Stimulated activated CD4-positive, alpha-beta T cell treated with anti-CD3 and anti-CD28 coated beads, Interleukin-4, amount 100 ng/mL, for 4 hours (primary cell): ENCODE measurements at places on chromosomes 12 and 14.

GRCh38 chr12:45839917-45840316 lies 110.4 kb downstream of the ARID2 start:
- DNase-seq, result no peak

DNA sequence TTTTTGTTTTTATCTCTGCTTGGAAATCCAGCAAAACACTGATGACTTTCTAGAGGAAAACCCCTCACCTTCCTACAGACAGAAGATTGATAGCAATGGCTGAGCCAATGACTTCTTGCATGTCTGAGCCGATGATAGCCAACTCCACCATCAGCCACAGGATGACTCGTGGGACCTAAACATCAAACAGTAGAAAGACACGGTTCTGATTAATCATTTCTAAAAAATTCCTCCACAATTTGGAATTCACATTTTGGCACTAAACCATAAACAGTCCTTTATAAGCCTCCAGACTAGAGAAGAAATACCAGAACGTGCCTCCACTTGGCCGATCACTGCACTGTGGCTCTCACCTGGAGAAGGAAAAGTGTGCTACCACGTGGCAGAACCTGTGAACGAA lies 25.9 kb downstream of the SLC11A2 start:
- no peak for DNase-seq

GRCh38 chr12:46445551-46446235 lies 73.1 kb upstream of the SLC38A2 start:
- no peak for DNase-seq

DNA sequence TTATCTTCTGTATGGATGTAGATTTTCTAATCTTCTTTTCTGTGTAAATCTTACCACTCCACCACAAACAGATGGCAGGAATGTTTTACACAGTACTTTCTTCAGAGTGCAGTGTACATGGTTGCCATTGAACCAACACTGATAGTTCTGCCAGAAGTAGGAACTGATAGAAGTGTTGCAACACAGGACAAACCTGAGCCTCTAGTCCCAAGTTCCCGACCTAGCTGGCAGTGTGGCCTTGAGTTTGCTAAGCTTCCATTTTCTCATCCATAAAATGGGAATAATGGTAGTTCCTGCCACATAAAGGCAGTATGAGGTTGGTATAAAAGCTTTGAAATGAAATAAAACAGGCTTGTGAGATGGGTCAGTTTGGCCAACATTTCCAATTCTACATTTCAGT lies 50.8 kb upstream of the SAV1 start:
- DNase-seq, result no peak

DNA sequence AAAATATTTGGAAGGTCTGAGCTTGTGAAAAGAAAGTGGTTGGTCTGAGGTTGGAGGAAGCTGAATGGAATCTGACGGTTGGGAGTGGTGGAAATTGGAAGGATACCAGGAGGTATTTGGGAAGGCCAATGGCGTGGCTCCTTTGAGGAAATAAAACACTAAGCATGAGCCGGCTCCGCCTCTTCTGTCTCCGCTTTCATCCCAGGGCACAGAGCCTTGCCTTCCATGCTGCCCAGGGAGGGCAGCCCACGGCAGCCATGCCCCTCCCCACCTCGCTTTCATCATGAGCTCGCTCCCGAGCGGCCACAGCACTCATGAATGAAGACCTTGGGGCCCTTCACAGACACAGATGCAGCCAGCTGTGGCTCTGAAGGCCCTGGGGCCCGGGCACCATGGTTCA lies 36.2 kb downstream of the HSP90AA1 start:
- no peak for DNase-seq

- no peak for DNase-seq
Observed at GRCh38 chr14:62253911-62254310, 491.7 kb downstream of the SNAPC1 start.

DNA sequence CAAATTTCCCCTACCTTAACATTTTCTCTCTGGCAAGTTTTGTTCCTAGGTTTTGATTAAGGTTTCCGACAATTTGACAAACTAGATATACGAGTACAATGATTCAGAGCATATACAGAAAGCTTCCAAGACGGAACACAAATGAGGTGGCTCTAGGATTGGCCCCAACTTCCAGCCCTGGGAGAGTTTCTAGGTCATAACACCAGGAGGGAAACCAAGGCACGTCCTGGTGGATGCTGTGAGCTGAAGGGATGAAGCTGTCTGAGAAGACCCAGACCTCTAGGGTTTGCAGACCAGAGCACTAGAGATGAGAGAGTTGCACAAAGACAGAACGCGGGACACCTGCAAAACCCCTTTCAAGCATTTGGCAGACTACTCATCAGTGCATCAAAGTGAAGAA lies 51.5 kb upstream of the CAND1 start:
- DNase-seq, result no peak

DNA sequence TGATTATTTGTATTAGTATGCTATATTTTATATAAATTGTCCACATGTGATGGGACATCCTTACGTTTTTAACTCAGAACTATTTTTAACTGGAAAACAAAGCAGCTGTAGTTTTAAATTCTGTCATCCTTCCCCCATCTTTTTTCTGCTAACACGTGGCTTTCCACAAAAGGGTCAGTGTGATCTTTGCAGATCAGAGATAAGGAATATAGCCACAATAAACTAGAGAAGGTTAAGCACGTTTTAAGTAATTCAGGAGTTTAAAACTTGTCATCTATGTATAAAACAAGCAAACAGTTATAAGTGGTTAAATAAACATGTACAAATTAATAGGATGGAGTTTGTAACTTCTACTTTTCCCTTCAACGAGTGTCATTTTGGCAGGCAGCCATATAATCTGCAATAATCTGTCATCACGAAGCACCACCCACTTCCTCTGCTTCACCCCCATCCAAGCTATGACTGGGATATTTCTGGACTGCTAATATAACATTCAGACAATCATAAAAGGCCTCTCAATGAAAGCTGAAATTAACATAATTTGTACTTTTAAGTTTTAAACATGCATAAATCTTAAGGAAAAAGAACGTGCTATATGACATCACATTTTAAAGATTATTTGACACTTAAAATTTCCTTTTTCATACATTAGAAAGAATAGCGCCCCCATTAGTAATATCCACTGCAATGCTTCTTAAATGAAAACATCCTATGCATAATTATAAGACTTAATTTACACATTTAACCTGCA lies 15.3 kb downstream of the TAOK3 start:
- peak; percentile 44 for DNase-seq

GRCh38 chr12:76455582-76456345 lies 103.8 kb downstream of the OSBPL8 start:
- DNase-seq, result no peak

DNA sequence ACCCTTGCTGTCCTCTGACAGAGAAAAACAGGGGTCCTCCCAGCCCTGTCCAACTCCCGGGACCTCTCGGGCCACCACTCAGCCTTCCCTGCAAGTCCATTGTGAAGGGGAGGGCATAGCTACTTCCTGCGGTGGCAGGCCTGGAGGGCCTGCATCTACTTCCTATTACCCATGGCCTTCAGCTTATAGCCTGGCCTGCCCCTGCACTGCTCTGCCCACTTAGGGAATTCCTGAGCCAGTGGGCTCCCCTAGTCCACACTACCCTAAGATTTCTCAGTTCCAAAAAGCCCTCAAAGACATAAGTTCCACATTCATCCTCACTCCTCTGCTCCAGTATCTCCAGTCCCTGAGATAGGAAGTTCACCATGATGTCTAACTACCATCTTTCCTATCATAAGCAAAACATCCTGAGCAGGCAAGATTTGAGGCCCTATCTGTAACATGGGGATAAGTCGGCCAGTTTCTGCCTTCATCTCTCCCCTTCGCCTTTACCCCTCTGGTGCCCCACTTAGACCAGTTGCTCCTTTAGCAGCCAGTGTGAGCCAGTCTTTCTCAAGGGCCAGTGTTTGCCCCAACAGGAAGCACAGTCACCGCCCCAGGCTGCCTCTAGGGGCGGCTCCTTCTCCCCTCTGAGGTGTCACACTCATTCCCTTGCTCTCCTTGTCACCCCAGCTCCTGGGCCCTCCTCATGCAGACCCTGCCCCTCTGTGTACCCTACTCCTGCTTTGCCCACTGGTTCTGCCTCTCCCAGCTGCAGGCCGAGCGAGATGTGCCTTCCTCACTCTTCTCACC lies 10.9 kb downstream of the HDAC7 start:
- no peak for DNase-seq

DNA sequence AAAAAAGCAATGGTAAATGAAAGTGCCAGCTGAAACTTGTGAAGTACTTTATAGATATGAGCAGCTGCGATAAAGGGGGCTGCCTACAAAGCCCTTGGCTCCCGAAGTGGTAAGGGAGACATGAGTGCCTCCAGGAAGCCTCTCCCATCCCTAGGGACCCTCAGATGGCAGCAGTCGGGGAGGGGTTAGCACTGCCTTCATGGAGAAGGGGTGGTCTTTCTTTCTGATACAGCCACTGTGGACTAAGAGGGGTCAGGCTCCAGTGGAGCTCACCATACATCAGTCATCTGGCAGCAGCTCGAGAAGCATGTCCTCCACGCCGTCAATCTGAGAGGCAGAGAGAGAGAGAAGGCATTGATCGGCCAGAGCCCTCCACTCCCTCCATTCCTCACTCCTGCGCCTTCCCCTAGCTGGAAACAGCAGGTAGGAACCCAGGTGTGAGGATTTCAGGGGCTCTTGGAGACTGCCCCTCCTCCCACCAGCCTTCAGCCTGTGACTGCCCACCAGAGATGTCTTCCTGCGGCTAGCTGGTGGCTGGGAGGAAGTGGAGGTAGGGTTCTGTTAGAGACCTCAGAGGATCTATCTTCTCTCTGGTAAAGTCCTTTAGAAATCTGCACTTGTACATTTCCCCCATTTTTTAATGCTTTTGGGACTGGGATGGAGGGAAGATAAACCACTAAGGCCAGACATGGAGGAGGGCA lies 2.3 kb downstream of the TCL1A start:
- DNase-seq, result no peak

DNA sequence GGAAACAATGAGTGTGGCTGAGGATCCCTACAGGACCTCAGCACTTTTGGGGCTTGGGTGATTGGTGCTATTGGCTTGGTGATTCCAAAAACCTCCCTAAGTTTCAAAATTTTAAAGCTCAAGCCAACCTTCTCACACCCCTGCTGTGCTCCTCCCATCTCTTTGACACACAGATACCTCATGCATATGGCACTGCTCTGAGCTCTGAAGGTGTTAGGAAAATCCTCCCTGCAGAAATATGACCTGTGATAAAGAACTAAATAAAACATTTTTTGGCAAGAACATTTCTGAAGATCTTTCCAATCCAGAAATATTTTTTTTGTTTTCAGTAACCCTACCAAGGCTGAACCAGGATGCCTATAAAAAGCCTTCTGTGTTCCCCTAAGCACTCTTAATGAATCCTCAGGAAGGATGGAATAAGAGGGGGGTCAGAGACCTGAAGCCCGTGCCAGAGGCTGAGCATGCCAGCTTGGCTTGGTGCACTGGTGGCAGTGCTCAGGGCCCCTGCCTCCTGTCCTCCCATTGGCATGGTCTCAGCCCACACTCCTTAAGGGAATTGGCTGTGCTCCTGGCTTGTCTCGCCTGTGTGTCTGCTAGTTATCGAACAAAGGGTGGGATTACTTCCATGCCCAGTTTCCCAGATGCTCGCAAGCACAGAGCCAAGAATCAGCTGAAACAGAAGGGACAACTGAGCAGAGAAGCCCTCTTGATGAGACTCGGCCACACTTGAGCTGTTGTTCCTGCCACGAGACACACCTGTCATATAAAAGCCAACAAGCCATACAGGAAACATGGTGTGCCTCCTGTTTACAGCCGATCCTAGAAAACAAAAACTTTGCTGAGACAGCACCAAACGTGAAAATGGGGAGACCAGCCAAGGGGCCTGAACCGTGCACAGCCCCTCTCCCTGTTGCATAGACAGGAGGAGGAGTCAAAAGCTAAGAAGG lies 132.7 kb upstream of the EEA1 start:
- DNase-seq, result no peak

GRCh38 chr12:107126796-107127481 lies 33.6 kb upstream of the CRY1 start:
- DNase-seq, result no peak

DNA sequence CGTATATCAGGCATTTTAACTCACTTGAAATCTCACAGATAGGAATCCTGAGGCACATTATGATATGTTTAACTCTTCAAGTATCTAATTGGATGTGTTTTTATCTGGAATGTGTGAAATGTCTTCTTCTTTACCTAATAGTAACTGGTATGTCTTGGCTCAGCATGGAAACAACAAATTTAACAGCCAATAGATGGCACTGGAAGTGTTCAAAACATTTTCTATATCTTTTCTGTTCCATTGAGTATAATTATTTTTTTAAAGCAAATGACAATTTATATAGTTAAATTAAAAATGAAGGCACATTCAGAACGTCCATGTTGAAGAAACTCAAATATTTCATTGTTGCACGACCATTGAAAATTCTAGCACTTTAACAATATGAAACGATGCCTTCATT lies 164.6 kb upstream of the SLC16A7 start:
- no peak for DNase-seq

DNA sequence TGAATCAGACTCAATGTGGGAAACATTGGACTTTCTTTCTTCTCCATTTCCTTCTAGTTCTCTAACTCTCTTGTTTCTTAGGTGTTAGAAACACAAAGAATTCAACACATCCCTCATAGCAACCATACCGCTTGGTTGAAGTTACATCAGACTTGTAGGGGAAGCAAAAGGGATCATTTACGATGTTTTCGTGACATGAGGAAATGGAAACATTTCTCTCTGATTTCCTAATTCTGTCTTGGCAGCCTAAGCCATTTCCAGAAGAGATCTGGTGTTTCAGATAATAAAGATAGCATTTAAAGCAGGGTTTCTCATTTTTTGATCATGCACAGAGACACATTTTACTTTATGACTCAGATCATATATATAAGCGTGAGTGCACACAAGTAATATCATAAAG lies 202.0 kb downstream of the TMEM132C start:
- no peak for DNase-seq

GRCh38 chr14:99755629-99756603 lies 37.3 kb upstream of the EML1 start:
- DNase-seq, result no peak

DNA sequence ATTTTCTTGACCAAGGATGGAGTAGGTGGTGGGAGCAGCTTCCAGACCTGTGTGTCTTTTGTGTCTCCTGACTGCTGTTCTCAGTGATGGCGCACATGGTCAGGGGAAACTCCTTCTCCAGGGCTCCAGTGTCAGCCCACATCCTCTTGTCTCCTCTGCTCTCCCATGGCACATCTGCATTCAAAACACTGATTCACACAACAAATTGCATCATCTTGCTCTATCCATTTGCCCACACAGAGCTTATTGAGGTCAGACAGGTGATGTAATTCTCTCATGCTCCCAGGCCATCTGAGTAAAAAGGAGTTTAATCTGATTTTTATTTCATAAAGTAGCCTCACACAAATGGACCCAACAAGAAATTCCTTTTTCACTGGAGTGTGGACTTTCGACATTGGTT lies 21.8 kb upstream of the TMEM132C start:
- no peak for DNase-seq

DNA sequence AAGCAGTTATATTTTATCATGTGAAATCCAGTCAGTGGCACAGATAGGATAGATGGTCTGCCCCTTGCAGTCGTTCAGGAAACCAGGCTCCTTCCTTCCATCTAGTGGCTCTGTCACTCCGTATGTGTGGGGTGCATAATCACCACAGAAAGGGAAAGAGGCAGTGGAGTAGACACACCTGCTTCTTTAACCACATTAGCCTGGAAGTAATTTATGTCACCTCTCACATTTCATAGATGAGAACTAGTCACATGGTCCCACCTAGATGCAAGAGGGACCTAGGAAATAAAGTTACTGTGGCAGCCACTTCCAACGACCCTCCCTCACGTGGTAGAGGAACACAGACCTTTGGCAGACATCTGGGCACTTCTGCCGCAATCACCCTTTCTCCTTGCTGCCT lies 14.2 kb upstream of the RNU6-8 start:
- DNase-seq, result no peak

- no peak for DNase-seq
Observed at GRCh38 chr14:60658909-60659585, 9.8 kb upstream of the SIX1 start.

- DNase-seq, result no peak
Observed at GRCh38 chr12:12019881-12020280, 50.9 kb upstream of the BCL2L14 start.
